ENCODE measurements at places on chromosomes 6 and 20.

- DNase-seq, result no peak
Observed at GRCh38 chr6:116631379-116631990, 15.2 kb downstream of the RSPH4A start.

- no peak for DNase-seq
Observed at GRCh38 chr6:33391922-33392594, 435 bp downstream of the KIFC1 start.

- no peak for DNase-seq
Observed at GRCh38 chr6:125821825-125822281, 31.1 kb downstream of the NCOA7 start.

DNA sequence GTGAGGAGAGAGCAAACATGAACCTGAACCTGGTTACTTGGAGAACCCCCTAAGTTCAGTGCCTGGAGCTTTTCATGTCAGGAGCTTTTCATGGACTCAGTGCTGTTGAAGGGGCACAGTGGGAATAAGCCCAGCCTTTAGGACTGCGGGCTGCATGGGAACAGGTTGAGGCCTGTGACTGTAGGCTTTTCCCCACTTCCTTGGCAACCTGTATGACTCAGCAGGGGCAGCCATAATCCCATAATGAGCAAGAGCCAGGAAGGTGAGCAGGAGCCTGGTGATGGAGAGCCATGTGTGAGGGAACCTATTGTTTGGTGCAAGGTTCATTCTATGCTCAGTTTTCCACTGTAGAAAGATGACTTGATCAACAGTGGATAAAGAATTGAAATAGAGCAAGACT lies 23.4 kb downstream of the MEP1A start:
- no peak for DNase-seq

DNA sequence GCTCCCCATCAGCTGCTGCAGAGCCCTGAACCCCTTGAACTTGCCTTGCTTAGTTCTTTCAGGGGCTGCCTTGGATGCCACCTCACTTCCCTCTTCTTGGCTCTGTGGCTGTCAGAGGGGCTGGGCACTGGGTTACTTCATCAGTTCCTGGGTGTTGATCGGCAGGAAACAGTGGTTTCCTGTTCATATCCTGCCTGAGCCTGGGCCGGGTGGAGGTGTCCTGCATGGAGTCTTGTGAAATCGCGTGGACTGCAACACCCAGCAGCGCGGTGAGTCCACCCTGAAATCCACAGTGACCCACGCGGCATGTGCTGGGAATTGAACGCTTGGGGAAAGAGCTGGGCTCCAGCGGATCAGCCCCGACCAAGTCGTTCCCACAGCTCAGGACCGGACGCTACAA lies 97.5 kb downstream of the CDH26 start:
- DNase-seq, result no peak

- DNase-seq, result no peak
Observed at GRCh38 chr6:154468760-154469159, 41.7 kb downstream of the CNKSR3 start.

DNA sequence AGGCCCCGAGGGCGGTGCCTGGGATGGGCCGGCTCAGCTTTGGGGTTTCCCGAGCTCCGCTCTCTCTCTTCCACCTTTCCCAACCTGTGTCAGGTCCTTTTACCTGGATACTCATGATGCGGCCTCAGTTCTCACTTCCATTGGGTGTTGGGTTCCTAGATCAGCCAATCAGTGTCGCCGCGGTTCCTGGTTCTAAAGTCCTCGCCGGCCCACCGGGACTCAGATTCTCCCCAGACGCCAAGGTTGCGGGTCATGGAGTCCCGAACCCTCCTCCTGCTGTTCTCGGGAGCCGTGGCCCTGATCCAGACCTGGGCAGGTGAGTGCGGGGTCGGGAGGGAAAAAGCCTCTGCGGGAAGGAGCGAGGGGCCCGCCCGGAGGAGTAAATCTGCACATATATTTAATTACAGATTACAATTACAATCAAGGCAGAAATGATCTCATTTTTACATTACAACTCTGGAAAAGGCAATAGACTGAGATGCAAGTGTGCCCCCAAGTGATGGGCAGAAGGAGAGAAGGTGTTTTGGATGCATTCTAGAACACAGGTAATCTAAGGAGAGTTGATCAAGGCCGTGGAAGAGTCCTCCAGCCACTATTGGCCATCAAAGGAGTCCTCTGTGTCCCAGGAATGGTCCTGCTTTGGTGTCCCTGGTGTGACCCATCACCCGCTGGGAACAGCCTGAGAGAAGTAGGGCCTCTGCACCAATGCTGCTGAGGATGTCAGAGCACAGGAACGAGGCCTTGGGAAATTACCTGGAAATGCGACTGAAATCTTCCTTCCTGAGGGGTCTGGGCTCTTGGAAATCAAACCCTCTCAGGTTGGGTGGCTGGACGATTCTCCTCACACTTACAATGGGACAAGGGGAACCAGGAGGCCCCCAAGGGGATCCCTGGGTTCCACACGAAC lies 34.7 kb upstream of the MICB start:
- peak; percentile 32 for DNase-seq

GRCh38 chr6:83183082-83183828 lies 9.8 kb downstream of the PGM3 start:
- DNase-seq, result no peak

DNA sequence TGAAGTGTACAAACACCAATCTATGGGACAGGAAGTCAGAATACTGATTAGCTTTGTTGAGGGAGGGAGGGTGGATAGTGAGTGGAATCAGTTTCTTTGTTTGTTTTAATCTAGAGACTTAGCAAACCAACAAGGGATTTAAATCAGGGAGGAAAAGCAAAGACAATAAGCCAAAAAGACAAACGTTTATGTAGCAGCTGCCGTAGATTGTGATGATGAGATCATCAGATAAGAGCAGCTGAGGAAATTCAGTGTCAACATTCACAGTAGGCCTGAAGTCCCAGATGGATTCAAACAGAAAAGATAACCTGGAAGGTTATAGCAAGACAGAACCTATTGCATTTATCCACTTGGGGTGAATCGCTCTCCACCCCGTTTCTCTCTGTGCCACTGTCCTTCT lies 104.9 kb upstream of the SYNDIG1 start:
- no peak for DNase-seq

- no peak for DNase-seq
Observed at GRCh38 chr20:40582531-40582930, 106.5 kb downstream of the MAFB start.

DNA sequence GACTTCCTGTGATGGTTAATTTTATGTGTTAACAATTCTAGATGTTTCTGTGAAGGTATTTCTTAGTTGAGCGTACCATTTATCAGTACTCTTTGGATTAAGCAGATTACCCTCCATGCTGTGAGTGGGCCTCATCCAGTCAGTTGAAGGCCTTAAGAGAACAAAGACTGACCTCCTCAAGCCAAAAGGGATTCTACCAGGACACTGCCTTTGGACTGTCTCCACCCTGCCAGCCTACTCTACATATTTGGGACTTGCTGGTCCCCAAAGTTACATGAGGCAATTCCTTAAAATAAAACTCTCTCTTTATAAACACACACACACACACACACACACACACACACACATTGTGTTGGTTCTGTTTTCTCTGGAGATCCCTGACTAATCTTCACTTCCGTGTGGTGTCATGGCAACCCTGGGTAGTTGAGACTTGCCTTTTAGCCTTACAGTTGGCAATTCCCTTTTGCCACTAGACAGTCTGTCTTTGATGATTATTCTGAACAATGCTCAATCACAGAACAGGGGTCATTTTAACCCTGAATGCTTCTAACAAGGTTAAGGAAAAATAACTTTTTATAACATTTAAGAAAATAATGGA lies 32.2 kb downstream of the MRAP2 start:
- DNase-seq, result no peak

- DNase-seq, result peak; percentile 57
Observed at GRCh38 chr6:71248306-71248765, 40.3 kb upstream of the OGFRL1 start.

GRCh38 chr6:110512991-110513390 lies 36.6 kb upstream of the SLC22A16 start:
- DNase-seq, result no peak

GRCh38 chr20:62244644-62245108 lies 6.4 kb downstream of the OSBPL2 start:
- no peak for DNase-seq

DNA sequence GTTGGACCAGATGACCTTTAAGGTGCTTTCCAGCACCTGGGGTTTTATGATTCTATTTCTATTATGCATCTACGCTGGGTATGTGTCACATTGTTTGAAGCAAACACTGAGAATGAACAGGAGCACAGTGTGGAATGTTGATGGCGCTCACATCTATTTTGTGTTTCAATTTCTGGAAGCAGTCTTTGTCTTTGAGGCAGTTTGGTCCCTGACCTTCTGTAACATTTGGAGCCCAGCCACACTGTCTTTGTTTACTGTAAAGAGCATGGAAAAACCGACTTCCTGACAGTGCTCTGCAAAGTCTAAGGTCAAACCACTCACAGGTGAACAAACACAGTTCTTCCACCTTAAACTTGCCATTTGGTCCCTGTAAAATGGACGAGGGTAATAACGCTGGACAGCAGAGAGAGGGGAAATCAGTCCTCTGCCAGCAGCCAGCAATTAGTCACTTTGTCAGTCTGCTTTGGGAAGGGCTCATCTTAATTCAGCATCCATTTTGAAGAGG lies 155.5 kb downstream of the PRL start:
- no peak for DNase-seq

DNA sequence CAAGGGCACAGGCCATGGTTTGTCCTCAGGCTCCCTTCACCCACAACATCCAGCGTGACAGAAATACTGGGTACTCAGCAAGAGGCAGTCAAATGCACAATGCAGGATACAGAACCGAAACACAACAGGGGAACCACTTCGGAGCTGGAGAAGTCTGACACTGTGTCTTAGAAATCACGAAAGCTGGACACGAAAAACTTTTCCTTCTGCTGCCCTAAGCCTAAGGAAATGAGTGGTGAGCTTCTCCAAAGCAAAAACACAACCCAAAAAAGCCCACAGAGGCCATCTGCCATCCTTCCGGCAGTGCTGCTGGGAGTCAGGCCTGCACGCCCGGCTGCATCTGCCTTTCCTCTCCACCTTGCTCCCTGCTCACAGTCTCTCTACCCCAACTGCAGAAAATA lies 106.3 kb downstream of the SLC23A2 start:
- DNase-seq, result no peak

GRCh38 chr20:48482790-48483189 lies 345.0 kb downstream of the PREX1 start:
- DNase-seq, result no peak

GRCh38 chr6:14094721-14095120 lies 22.9 kb upstream of the CD83 start:
- DNase-seq, result no peak

DNA sequence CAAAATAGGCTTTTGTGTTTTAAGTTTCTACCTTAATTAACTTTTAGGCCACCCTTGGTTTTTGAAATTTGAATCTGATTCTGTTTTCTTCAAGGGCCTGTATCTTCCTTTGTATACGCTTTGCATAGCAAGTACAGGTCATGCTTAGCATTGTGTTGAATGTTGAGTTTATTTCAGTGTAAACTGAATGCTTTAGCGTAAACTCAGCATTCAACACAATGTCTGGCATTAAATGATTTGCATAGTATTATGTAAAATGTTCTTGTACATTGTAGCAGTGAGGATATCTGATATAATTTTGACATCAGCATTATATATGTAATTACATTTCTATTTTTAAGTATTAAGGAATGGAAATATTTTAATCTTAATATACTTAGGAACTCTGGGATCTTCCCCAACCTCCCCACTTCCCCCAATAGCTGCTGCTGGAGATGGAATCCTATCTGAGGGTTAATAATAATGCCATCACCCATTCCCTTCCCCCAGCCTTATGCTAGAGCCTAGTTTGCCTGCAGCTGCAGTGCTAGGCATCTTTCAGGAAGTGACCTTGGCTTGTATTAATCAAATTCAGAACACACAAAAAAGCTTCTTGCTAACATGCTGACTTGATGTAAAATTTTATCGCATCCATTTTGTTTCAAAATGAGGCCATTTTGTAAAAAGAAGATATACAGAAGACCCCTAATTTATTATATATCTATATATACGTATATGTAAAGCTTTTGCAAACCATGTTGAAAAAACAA lies 73.1 kb downstream of the NCOA3 start:
- no peak for DNase-seq

DNA sequence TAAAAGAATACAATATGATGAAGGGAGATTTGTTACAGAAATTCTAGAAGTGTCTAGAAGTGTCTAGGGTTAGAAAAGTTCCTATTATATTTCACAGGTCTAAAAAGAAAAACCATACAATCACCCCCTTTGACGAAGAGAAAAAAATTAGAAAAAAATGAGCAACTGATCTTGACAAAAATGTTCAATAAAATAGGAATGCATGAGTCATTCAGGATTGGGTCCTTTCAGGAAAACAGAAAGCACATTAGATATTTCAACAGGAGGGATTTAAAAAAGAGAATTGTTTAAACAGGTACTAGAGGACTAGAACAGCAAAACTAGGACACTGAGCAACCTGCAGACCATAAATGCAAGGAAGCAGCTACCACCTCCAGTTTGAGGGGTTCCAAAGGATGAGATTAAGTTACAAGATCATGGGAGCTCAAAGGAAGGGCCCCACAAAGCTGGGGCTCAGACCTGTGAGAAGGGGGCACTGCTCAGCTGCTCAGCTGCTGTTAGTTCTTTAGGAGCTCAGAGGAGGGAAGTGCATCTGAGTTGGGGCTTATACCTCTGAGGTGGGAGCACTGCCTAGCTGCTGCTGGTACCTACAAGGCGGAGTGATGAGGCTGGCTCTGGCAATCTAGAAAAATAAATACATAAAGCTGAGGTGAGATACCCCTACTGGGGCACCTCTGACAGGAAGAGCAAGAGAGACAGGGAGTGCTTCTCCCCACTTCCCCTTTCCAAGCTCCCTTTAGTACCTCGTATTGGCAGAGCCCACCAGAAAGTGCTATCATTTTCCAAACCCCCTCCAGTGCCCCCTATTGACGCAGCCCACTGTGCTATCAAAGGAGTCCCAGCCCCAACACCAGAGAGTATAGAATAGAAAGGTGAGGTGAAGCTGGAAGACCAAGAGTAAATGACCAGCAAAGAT lies 27.1 kb upstream of the BEND6 start:
- DNase-seq, result no peak

DNA sequence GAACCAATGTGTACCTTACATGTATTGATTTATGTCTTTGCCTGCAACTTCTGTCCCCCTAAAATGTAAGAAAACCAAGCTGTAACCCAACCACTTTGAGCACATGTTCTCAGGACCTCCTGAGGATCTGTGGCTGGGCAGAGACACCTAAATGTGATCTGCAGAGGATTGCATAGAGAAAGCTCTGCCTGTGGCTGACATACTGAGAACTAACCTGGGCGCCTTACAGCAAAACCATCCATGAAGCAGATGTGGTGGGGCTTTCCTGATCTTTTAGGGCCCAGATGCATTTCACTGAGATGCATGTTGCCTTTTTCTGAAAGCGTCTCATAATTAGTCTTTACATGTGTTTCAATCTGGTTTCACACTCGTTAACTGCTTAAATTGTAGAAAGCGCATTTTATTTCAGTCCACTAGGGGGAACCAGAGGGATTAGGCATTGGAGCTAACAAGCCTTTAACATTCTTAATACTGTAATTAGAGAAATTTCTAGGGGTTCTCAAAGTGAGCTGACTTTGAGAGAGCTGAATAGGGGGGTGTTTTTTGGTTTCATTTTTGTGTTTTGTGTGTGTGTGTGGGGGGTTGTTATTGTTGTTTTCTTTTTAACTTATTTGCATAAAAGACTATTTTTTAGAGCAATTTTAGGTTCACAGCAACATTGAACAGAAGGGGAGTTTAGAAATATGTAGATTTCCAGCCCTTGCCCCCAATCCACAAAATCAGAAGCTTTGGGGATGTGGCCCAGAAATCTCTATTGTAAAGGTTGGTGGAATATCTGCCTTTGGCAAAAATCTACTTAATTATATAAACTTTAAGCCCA lies 50.9 kb upstream of the FAM184A start:
- peak; percentile 67 for DNase-seq

- DNase-seq, result no peak
Observed at GRCh38 chr6:95905132-95905531, 110.6 kb upstream of the FUT9 start.
